ENCODE measurements at places on chromosomes 7 and 10.

GRCh38 chr7:116120839-116121238 is 89.5 kb upstream of the TES start:
- no peak for DNase-seq

DNA sequence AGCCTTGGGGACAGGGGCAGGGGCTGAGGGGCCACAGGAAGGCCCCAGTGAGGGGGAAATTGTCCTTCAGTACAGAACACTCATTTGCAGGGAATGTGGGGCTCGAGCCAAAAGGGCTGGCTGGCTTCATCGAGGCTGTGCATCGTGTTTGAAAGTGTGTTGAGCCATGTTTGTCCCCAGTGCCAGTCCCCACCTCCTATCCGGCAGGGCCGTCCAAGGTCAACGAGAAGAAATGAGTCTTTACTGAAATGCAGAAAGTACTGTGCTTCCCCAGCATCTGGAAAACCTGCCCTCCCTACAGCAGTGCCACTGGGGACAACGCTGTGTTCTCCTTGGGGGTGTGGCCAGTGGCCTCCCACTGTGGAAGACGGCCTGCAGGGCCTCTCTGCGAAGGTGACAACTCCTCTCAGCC is 214.1 kb downstream of the KLF6 start:
- DNase-seq, result no peak

GRCh38 chr7:42552227-42552626 is 315.2 kb upstream of the GLI3 start:
- DNase-seq, result no peak

DNA sequence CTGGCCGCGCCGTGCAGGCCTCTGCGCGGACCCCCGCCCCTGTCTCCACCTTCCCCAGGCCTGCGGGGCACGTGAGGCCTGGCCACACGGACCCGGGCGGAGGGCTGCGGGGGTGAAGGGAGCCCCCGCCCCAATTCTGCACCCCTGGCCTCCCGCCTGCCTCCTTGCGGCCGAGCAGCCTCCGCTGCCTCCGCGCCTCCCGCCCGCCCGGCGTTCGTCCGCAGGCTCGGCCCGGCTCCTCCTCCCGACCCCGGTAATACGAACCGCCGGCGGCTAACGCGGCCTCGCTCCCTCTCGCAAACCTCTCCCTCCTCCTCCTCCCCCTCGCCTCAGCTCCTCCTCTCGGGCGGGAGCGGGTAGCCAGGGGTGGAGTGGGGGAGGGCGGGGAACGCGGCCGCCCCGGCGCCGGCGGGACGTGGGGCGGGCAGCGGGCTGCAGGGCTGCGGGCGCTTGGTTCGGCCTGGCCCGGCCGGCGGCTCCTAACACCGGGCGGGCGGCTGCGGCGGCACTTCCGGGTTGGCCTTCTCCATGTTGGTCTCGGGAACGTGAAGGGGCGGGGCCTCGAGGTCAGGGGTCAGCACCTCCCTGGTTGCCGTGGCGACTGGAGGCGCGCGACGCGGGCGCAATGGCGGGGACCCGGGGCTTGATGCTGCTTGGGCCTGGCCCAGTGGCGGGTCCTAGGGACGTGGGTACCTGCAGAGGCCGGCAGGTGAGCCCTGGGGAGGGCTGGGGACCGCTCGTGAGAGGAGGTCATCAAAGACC is at the start of gene RAB11FIP2:
Gene RAB11FIP2, minus strand, starts transcription at position 547 of the 762 bp plus-strand sequence. CDS start 778 bp downstream, outside the sequence.
- DNase-seq, result peak; percentile 72

DNA sequence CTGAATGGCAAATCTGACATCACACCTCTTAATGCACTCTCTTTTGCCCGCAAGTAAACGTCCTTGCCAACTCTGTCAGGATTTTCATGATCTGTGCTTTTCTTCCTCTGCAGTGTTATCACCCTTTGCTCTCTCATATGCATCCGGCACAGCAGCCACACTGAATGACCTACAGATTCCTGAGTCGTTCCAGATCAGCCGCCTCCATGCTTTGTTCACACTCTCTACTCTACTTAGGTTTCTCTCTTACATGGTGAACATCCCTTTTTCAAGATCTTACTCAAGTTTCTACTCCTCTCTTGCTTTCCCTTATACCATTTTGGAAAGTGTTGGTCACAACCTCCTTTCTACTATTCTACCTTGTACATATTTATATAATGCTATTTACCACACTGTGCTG is 127.7 kb upstream of the AOAH start:
- DNase-seq, result no peak

DNA sequence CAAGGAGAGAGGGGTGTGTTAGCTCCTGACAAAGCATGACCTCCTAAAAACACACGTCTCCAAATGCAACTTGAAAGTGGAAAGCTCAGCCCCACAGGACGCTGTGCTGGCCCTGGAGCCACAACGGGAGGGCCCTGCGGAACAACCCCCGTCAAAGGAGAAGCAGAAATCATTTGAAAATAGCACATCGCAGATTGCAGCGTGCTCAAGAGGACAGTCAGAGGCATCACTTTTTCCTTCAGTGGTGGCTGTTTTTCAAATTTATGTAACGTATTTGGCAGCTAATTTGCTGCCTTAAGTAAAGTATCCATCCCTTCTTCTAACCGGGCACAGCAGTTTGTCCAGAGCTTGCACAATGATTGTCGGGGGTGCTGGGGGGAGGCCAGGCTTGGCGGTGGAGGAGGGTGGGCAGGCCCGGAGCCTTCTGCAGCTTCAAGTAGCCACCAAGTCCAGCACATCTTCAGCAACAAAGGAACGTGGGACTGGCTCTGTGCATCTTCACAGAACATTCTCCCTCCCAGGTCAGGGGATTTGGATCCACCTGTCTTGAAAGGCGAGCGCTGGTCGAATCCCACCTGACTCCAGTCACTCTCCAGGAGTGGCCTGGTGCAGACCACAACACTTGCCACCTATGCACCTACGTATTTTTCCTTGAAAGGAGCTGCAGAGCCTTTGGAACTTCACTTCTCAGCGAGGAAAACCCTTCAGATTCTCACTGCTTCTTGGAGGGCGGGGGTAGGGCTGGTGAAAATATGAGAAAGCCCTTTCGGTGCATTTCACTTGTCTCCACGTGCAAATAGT is 346.3 kb downstream of the DNAJB6 start:
- DNase-seq, result no peak

DNA sequence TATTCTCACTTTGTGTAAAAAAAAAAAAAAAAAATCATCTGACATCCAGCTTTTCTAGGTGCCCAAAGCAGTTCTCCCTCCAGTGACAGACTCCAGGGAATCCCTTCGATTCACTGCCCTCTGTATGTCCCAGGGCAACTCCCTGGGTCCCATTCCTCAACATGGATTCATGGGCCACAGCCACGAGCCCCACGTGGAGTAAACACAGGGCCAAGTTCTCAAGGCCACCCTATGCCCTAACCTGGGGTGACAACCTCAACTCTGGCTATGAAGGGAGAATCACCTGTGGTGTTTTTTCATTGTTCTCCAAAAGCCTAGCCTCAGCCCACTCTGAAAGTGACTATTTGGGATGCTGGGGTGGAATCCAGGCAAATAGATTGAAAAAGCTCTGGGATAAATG is 3.4 kb downstream of the BNIP3 start:
- DNase-seq, result no peak

- DNase-seq, result no peak
These were observed 172.2 kb downstream of the C7orf25 start for GRCh38 chr7:42739638-42740037.

DNA sequence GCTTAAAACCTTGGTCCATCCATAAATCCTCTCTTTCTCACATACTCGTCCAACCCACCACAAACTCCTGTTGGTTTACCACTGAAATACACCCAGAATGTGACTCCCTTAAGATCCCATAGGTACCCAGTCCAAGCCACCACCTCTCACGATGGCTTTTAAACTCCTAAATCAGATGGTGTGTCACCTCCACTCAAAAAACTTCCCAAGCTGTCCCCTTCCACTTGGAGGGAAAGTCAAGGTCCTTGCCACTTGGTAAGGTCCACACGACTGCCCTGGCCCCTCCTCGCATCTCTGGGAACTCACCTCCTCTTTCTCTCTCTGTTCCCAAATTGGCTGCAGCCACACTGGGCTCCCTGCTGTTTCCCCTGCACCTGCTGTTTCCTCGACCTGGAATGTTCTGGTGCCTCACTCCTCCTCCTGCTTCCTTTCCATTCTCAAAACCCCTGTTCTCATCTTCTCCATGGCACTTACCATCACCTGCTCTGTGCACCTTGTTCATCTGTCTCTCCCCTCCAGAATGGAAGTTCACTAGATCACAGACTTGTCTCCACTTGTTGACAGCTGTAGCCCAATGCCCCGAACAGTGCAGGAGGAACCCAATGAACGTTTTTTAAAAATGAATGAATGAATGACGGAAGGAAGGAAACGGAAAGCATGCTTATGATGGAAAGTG is 23.0 kb downstream of the ZFAND2A start:
- DNase-seq, result no peak

GRCh38 chr10:98391578-98391991 is 23.4 kb downstream of the PYROXD2 start:
- no peak for DNase-seq

- DNase-seq, result no peak
These were observed 204.3 kb downstream of the TWIST1 start for GRCh38 chr7:18913106-18913505.

DNA sequence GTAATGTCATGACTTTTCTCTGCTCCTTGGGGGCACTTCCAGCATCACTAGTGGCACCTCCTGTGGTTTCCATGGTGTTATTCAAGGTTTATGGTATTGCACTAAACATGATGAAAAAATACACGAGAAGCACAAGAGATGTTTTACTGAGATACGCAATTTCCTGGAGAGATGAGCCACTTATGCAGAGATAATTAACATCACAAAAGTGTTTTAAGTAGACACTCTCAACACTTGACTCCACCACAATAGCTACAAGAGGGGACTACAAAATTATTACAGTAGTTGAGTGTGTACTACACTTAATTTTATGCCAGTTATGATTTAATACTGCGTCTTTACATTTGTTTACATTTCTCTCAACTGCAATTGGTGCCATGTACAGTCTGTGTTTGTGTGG is 906.7 kb downstream of the DNAJB9 start:
- no peak for DNase-seq

DNA sequence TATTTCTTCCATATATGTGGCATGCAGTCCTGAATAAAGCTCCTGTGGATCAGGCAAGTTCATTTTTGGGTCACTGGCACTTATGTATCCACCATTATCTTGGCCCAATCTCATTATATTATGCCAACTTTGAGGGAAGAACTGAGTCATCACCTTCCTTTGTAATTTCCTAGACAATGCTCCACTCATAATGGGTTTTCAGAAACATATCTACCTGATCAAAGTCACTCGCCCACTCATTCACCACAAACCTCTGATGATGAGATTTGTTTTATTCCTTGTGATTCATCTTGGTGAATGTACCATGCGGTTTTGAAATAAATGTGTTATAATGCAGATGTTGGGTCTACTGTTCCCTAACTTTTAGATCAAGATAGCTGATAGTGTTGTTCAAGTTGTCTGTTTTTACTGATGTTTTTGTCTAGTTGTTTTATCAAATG is 525.8 kb downstream of the KIF20B start:
- no peak for DNase-seq

GRCh38 chr7:127650847-127651555 is 993 bp upstream of the SND1 start:
- DNase-seq, result no peak

GRCh38 chr10:14653271-14654161 is 121.2 kb downstream of the FAM107B start:
- peak; percentile 79 for DNase-seq

GRCh38 chr7:46581268-46581667 is 660.2 kb upstream of the IGFBP3 start:
- DNase-seq, result no peak

GRCh38 chr7:75734586-75735458 is 3.9 kb downstream of the HIP1 start:
- no peak for DNase-seq

DNA sequence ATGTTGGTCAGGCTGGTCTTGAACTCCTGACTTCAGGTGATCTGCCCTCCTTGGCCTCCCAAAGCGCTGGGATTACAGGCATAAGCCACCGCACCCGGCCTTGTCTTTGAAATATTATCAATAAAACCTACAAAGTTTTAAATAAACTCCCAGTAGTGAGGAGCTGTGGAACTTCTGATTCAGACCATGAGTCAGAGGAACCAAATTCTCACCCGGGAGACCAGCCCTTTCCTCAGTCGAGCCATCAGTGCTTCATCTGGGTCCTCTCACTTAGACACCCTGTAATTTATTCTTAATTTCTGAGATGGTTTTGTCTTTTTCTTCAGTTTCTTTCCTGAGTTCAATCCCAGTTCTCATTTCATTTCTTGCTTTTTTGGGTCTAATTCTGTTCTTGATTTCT is 68.6 kb downstream of the DYNC2I1 start:
- no peak for DNase-seq

GRCh38 chr7:18756378-18757050 is 261.0 kb downstream of the HDAC9 start:
- DNase-seq, result no peak

- no peak for DNase-seq
These were observed 411.8 kb downstream of the ETV1 start for GRCh38 chr7:13577566-13578145.

- peak; percentile 65 for DNase-seq
These were observed 37.1 kb downstream of the AP3M1 start for GRCh38 chr10:74113546-74113945.

DNA sequence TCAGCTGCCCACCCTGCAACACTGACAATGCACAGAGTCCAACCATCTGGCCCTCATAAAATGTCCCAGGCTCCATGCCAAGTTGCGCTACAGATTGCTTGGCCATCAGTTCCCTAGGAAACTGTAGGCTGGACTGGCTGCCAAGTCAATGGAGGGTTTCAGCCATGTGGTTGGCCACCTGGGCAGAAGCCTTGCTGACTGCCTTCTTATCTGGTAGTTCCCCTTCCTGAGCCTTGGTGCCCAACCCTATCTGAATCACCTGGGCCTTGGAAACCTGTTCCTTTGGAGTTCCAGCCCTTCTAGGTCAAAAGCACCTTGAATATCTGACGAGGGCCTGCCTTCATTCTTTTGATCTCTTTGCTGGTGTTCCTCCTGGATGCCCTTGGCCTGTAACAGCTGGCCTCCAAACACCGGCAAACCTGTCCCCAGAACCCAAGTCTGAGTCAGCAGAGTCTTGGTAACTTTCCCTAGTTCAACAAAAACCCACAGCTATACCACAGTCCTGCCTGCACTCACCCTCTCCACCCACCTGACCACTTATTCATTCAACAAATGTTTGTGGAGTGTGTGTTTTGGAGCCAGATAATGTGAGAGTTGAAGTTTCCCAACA is 37.4 kb upstream of the KDM7A start:
- DNase-seq, result peak; percentile 4

DNA sequence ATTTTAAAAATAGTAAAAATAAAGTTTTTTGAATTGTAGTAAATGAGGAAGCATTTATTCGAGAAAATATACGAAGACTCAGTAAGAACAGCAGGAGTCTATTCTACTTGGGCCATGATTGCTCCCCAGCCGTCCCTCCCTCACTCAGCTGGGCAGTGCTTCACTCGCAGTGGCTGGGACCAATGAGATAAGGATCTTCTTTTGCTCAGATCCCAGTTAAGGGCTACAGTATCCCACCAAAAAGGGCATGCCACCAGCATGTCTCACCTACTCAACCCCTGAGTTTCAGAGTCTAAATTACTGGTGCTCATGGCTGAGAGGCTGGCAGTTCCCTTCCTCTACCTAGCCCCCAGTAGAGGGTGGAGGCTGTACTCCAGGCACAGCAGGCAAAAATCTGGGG is 455.7 kb upstream of the PFKP start:
- DNase-seq, result no peak

- DNase-seq, result no peak
These were observed 9.3 kb upstream of the PDLIM1 start for GRCh38 chr10:95300022-95300539.

- DNase-seq, result no peak
These were observed 23.1 kb downstream of the SORCS3 start for GRCh38 chr10:104664205-104664604.

- DNase-seq, result no peak
These were observed 147.7 kb upstream of the NPVF start for GRCh38 chr7:25375805-25376600.

Data from AG09319 (cell line).